PC-3 (cell line): ENCODE measurements at places on chromosomes 2 and 18.
A peak's percentile ranks its signal among the peaks of the same experiment; 100 is the strongest.

GRCh38 chr18:62324181-62324828 is 805 bp upstream of the TNFRSF11A start:
- no peak for DNase-seq

DNA sequence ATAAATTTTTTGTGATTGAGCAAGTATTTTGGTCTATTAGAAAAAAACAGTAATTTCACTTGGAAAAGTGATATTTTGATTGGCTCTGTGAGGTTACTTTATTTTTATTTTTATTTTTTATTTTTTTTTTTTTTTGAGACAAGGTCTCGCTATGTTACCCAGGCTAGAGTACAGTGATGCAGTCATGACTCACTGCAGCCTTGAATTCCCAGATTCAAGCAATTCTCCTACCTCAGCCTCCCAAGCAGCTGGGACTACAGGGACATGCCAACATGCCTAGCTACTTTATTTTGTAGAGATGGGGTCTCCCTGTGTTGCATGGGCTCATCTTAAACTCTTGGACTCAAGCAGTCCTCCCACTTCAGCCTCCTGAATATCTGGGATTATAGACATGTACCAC is 60.9 kb upstream of the MGAT5 start:
- peak; percentile 53 for DNase-seq

- DNase-seq, result no peak
These were observed 223.3 kb downstream of the METTL4 start for GRCh38 chr18:2348003-2348402.

DNA sequence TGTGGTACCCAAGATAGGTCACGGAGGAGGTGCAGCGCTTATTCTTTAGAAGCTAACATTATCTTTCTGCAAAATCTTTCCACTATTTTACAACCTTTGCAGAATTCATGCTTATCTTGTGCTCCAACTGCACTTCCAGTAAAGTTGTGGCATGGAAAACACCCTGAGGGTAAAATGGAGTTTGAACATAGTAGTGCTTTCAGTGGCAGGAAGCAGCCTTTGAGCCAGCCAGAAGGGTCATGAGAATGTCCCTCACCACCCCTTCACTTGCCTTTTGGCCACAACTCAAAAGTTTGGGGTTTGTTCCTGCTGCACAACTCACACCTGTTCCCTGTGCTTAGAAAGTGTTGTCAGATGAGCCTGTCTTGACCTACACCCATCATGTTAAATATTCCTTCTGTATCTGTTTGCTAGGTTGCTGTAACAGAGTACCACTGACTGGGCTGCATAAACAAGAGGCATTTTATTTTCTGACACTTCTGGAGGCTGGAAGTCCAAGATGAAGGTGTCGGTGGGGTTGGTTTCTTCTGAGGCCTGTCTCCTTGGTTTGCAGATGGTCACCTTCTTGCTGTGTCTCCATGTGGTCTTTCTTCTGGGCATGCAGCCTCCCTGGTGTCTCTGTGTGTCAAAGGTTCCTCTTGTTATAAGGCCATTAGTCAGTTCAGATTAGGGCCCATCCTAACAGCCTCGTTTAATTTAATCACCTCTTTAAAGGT is 194.1 kb downstream of the SMAD7 start:
- DNase-seq, result no peak

GRCh38 chr2:205730701-205731582 is 48.6 kb downstream of the NRP2 start:
- DNase-seq, result no peak

- DNase-seq, result no peak
These were observed 1209.3 kb upstream of the CHAC2 start for GRCh38 chr2:52558265-52558664.

- DNase-seq, result no peak
These were observed 73.8 kb downstream of the CAVIN2 start for GRCh38 chr2:191773136-191773535.

DNA sequence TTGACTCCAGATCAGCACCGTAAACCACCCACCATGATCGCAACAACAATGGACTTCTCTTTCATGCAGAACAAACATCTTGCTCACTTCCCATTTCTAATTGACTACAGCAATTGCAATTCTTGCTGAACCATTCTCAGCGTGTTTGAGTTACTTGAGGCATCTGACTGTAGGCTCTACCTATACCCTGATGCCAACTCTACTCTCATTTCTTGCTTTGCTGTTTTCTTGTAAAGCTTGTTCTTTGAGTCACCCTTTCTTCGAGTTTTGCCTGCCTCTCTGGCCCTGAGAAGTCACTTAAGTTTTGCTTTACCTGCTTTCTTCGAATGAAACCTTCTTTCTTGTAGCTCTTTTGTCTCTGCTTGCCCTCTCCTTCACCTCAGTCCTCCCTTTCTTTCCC is 160.5 kb upstream of the RND3 start:
- DNase-seq, result peak; percentile 41

- DNase-seq, result no peak
These were observed 24.5 kb downstream of the MALT1 start for GRCh38 chr18:58695772-58696171.

- peak; percentile 73 for DNase-seq
These were observed 57.2 kb downstream of the CYB5A start for GRCh38 chr18:74234326-74235171.

DNA sequence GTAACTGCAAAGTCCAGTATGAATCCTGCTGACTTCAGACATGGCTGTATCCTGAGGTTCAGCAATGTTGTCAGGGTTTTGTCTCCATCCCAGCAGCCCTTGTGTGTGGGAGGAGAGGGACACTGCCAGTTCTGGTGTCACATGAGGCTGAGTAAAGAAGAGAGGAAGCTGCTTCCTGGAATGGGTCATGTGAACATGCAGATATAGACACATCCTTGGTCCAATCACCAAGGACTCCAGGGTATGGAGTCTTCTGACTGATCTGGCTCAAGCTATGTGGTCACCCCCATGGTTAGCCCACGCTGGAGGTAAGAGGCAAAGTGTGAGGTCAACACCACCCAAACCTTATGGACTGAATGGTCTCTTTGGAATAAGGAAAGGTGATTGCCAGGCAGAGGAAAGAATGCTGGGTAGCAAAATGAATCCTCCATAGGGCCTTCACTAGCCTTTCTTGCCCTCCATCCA is 134.4 kb upstream of the SLC1A4 start:
- DNase-seq, result no peak
